ENCODE measurements at places on chromosomes 12 and 14. TPM values are rescaled to one million over a fixed set of nuclear protein-coding genes. Genes with fewer than 3 reads are reported as not detected.

The DBX2 gene
- total RNA-seq: not detected

The POTEM gene
- total RNA-seq: 0.57 TPM

The CLEC1A gene
- 0.06 TPM for total RNA-seq

The CCDC198 gene
- not detected for total RNA-seq

The GPRC5D gene
- total RNA-seq: not detected

The ACOT6 gene
- not detected for total RNA-seq

The HRK gene
- 0.29 TPM for total RNA-seq

The CLEC9A gene
- total RNA-seq: not detected

The PPP1R36 gene
- 0.63 TPM for total RNA-seq

The MSRB3 gene
- 22.0 TPM for total RNA-seq

The CD27 gene
- not detected for total RNA-seq

The MYF6 gene
- not detected for total RNA-seq

The CFAP73 gene
- not detected for total RNA-seq

The TPCN1 gene
- total RNA-seq: 8.5 TPM

DNA sequence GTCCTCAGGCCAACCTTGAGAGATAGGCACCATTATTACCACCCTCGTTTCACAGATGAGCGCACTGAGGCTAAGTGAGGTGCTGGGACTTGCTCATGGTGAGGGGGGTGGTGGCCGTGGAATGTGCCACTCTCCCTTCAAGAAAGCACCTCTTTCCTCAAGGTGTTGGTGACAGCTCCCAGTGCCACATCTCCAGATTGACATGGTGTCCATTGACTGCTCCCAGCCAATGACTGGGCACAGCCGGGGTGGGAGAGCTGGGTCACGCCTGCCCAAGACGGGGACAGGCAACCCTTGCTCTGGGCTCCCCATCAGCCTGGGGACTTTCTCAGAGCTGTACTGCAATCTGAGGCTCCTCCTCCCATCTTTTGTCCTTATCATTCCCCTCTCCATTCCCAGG, 21.0 kb upstream of the MYL2 start:
- no peak for DNase-seq

- DNase-seq: no peak
Measured at GRCh38 chr12:3065300-3065699, 11.9 kb upstream of the TSPAN9 start.

- no peak for DNase-seq
Measured at GRCh38 chr12:24360057-24360456, 410.6 kb upstream of the SOX5 start.

DNA sequence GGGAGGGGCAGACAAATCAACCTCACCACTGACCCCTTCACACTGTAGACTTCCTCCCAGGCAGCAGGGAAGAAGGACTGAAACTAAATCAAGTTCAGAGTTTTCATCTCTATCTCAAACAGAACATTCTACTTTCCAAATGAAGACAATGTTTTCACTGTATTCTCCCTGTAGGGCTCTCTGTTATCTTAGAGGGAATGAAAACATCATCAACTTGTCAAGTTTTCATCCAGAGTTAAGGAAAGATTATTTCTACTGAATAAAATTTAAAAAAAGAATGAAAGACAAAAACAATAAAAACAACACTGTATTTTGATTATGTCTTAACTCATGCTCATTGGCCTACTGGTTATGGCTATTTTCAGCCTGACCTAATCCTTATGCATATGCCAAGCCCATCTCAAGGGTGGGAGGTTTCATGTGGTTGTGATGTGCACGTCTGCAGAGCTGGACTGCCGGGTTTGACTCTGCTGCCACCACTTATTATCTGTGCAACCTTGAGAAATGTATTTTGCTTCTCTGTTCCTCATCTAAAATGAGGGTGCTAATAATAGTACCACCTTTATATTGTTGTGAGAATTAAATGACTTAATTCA, 152.0 kb upstream of the AVPR1A start:
- DNase-seq: no peak

DNA sequence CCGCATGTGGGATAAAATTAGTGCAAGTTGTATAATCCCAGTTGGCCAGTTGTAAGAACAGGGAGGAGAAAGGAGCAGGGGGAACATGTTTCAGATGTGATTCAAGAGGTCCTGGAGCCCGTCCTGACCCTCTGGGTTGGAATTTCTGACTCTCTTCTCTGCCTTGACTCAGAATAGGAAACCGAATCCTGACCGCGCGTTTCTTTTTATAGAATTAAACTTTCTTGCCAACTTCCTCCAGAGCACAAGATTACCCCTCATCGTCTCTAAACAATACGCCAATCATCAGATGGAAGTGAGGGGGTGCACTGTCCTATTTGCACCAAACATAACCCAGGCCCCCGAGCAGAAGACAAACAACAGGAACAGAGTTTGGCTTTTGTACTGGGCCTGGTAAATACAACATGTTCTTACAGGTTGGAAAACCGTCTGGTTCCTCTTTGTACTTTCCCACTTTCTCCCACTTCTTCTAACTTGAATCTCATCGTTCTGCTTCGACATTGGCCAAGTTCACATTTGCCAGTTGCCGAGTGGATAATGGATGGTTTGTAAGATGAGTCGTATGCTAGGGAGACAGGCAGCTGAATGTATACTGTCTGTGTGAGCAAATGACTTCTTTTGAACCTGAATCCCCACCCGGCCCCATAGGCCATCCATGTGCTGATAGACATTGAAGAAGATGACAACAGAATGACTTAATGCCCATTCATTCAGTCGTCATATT, 42.6 kb upstream of the MED13L start:
- peak; percentile 69 for DNase-seq

- DNase-seq: peak; percentile 4
Measured at GRCh38 chr14:72120315-72120714, 188.1 kb downstream of the RGS6 start.

DNA sequence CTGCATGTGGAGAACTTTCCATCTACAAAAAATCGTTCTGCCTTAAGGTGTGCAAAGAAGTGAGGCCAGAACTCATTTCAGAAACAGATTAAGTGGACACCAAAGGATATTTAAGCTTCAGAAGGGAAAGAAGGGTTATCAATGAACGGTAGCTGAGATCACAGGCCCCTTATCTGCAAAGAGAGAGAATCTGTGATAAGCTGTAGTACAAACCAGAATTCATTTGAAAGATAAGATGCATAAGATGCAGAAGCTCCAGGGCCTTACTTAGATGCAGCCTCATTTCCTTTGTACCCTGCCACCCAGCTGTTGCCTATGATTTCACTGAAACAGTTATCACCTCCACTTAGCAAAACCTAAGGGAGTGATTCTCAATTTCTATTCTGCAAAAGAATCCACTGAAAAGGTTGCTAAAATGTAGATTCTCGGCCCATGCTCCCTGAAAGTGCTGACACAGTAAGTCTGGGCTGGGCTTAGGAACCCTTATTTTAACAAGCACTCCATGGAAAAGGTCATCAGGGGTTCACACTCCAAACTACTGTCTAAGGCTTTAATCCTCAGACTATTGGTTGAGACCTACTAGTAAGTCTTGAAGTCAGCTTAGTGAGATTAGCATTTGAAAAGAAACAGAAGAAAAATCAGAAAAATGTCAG, 64.8 kb downstream of the HELB start:
- no peak for DNase-seq

GRCh38 chr14:51554953-51555352, 96.8 kb upstream of the FRMD6 start:
- peak; percentile 62 for DNase-seq

DNA sequence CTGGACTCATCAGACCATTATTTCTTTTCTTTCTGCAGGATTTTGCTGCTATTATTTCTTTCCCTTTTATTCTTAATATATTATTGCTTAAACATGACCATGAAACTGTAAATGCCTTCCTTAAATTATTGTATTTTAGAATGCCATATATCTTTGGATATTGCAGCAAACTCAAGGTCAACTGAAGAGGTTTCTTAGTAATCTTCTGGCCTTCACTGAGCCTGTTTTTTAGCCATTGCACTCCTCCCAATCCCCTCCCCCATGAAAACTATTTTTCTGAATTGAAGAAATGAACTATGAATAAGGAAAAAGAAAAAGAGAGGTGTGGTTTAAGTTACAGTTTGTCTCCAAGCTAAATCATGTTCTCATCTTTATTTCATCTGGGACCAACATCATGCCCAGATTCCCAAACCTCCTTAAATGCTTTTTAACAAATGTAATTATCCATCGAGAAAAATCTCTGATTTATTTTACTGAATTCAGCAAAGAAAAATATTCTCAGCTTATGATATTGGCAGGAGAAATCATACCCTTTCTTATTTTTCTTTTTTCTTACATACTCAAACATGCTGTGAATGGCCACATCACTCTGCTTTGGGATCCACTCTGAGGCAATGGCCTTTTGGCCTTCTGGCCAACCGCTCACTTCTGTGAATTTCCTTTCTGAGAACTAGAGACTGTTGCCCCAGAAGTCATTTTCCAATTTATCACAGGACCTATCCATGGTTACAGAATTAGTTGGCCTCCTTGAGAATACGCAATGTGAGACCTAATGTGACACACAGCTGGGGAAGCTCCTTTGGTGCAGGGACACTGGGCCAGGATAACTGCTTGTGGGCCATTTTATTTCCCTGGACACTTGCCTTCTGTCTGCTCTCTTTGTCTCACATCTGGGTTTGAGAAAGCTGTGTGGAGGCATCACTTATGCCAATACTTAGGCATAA, 50.9 kb downstream of the IGF1 start:
- DNase-seq: no peak

DNA sequence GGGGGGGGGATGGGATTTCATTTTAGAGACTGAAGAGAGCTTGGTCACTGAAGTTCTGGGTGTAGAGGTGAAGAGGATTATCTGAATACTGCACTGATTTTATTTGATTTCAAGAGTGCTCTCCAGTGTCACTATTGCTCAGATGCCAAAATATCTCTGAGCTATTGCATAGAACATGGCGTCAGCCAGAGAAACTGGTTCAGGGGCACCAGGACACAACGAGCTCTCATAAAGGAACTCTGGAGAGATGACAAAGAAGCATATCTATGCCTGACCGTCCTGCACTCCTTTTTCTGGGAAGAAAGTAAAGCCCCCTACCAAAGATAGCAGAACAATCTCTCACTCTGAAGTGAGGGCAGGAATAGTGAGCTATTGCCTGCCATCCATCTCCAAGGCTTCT, 2.0 kb downstream of the SLC7A8 start:
- no peak for DNase-seq

- DNase-seq: no peak
Measured at GRCh38 chr12:11962860-11963259, 107.9 kb upstream of the BCL2L14 start.

DNA sequence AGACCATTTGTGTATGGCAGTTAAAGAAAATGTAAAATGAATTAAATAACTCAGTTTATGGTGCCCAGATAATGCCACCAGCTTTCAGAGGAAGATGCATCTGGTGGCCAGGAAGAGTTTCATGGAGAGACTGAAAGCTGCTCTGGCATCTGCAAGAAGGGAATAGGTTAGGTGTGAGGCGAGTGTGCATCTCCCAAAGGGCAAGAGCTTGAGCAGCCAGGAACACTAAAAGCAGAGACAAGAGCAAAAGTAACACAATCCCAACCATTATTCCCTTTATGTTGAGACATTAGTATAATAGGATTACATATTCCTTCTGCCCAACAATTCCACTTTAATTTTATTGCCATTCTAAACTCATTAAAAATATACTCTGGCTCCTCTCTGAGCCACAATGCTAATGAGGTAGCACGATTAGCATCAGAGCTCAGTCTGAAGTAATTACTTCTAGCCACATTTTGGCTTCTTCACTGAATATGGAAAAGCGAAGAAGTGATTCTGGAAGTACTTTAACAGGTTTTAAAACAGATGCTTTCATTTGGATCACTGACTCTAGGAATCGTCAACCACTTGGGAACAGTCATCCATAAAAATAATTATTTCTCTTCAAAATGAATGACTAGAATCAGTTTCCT, 309.4 kb upstream of the TMTC1 start:
- no peak for DNase-seq

- DNase-seq: no peak
Measured at GRCh38 chr12:96190413-96191108, 3.6 kb upstream of the ELK3 start.

DNA sequence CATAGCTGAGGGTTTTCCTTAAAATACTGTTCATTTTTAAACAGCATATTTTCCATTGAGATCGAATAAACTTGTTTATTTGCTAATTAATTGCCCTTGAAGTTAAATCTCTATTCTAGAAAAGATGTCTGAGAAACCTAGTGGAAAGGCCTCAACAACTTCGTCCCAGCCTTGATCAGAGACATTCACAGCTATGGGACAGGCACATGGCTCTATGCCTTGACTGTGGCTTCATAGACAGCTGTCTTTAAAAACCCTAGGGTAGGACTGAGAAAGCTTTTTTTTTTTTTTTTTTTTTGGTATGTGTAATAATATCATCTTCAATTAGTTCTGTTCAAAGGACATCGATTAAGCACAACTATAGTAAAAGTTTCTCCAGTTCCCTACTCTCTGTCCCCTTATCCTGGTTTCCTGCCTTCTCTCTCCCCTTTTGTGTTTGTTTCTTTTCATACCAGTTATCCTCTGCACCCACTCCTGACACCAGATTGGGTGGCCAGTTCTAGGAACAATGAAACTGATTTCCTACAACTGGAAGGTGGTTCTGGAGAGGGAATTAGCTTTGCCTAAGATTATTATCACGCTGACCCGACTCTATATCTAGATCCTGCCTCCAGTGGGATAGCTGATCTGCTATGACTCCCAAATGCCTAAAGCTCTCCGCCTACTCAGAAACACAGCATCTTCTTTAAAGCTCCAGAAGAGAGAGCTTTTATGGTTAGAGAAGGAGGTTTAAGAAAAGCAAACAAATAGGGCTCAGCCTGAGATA, 20.3 kb downstream of the SOCS2 start:
- DNase-seq: no peak

GRCh38 chr12:52173526-52173925, 18.3 kb downstream of the KRT80 start:
- no peak for DNase-seq

- no peak for DNase-seq
Measured at GRCh38 chr12:59636945-59637691, 41.3 kb downstream of the SLC16A7 start.

- no peak for DNase-seq
Measured at GRCh38 chr12:29374913-29375312, 6.1 kb downstream of the ERGIC2 start.

DNA sequence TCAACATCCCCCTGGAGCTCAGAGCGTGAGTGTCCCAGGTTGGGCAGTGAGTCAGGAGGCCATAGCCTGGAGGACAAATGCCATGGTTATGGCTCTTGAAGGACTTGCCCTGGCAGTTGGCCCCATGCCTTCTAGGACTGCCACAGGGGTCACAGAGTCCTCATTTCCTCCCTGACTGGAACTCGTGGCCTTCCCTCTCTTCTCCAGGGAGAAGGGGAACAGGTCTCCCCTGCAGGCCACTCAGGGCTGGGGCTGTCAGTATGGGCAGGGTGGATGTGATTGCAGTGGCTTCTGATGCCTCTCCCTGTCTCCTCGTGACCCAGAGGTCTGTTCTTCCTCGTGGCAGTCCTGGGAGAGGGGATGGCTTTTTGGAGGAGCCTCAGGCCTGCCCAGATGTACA, 70.7 kb downstream of the ADCK1 start:
- no peak for DNase-seq

GRCh38 chr12:76024942-76025600, 6.5 kb downstream of the PHLDA1 start:
- peak; percentile 69 for DNase-seq

DNA sequence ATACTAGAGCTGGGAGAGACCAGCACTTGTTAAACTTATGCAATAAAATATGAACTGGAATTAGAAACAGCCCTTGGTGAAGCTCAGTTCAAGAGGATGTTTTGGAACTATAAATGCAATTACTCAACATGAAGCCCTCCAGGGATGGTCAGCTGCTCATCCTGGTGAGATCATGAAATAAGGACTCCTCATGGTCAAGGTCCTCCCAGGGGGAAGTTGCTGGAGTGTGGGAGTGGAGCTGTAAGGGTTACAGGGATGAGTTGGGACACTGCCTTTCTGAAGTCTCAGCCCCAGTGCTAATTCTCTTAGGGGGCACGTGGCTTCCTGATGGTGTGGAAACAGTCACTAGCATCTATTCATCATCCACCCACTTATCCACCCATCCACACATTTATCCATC, 301.7 kb upstream of the SFSWAP start:
- no peak for DNase-seq
